ENCODE measurements at places on chromosomes 1 and 21. TPM values are rescaled to one million over a fixed set of nuclear protein-coding genes. Genes with fewer than 3 reads are reported as not detected.
A peak's percentile ranks its signal among the peaks of the same experiment; 100 is the strongest.

Gene MCOLN3
- total RNA-seq: 1.2 TPM

Gene PRAMEF27
- not detected for total RNA-seq

Gene CRNN
- not detected for total RNA-seq

Gene BSND
- not detected for total RNA-seq

Gene ZMYND12
- 1.4 TPM for total RNA-seq

Gene LCE3E
- not detected for total RNA-seq

Gene SAMD13
- total RNA-seq: 1.5 TPM

Gene MRPL55
- 57.0 TPM for total RNA-seq

Gene GJB4
- not detected for total RNA-seq

Gene IL20
- not detected for total RNA-seq

Gene CFAP141
- total RNA-seq: not detected

Gene OR6N1
- not detected for total RNA-seq

Gene EPHX1
- total RNA-seq: 76.0 TPM

Gene HAPLN2
- total RNA-seq: 1.4 TPM

Gene BRINP3
- total RNA-seq: not detected

DNA sequence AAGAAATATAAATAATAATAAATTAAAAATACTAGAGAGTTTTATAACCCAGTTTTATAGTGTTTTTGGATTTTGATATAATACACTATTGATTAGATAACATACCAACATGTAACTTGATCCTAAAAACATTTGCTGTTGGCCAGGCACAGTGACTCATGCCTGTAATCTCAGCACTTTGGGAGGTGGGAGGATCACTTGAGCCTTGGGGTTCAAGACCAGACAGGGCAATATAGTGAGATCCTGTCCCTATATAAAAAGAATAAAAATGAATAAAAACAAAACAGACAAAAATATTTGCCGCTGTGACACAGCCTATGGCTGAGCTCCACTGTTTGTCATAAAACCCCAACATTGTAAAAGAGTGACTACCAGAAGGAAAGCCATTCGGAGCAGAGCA is 26.1 kb downstream of the VPS13D start:
- DNase-seq: no peak

- no peak for DNase-seq
These were observed 82.9 kb downstream of the GALNT2 start for GRCh38 chr1:230149751-230150584.

DNA sequence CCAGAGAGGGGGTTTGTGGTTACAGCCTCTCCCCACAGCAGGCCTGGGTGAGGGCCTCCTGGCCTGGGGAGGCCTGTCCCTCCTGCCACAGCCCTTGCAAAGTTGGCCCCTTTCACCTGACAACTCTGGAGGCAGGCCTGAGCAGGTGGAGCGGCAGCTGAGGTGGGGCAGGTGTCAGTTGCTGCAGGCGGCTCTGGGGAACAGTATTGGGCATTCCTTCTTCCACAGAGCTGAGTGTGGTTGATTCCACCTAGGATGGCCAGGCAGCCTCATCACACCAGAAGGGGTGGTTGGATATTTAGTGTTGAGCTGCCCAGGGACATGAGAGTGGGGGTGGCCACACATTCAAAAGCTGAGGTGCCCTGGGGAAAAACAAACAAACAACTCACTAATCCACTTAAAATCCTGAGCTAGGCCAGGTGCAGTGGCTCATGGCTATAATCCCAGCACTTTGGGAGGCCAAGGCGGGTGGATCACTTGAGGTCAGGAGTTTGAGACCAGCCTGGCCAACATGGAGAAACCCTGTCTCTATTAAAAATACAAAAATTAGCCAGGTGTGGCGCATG is 31.1 kb downstream of the PIGP start:
- DNase-seq: no peak

DNA sequence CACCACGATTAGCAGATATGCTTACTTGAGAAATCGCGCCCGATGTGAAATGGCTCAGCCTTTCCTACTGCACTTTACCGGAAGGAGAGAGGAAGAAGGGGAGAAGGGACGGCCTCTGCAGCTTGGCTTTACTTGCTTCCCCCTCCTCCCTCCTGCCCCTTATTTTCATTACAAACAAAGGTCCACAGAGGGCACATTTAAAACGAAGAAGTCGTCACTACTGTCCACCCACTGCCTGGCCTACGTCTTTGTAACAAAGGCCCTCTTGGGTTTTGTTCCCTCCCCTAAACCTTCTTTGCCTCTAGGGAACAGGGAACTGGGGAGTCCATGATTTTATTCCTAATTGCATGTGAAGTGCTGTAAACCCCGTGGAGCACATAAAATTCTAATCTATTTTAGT is 308.5 kb downstream of the LMX1A start:
- no peak for DNase-seq

GRCh38 chr1:77219166-77219887 is at the start of gene PIGK:
Gene PIGK, minus strand, starts transcription at chr1:77219430. Its CDS starts 28 bp downstream, at chr1:77219402.
- DNase-seq: peak; percentile 91

- no peak for DNase-seq
These were observed 36.4 kb downstream of the DDAH1 start for GRCh38 chr1:85428471-85429089.

GRCh38 chr1:151803915-151804314 is 1.3 kb downstream of the LINGO4 start:
- no peak for DNase-seq

- peak; percentile 64 for DNase-seq
These were observed 87.5 kb downstream of the COL24A1 start for GRCh38 chr1:86068841-86069756.

DNA sequence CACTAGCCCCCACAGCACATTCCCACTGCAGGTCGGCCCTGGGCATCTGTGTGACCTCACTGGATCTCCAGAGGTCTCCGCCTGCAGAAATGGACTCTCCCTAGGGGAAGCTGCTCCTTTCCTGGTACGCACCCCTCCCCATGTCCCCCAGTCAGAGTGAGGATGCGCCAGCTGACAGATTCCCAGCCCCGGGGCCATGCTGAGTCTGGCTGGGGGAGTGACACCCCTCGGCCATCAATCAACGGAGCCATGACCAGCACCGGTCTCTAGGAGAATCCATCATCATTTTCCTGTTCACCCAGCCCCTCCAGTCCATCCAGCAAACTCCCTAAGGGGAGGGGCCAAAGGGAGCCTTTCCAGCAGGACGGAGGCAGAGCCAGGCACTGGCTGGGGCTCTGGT is 68.7 kb upstream of the PAX7 start:
- DNase-seq: no peak

DNA sequence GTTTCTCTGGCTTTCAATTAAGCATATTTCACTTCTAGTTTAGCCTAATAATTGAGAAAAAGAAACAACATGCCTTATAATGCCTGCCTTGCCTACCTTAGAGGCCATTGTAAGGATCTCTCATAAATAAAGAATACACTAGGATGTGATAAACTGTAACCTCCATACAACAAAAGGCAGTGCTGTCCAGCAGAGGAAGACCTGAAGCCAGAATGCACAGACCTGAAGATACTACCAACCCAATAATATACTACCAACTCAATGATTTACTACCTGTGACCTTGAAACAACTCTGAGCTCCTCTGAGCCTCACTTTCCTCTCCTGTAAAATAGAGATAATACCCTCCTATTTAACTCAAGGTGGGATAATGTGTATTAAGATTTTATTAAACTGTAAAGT is 361.3 kb downstream of the TTLL7 start:
- DNase-seq: no peak

DNA sequence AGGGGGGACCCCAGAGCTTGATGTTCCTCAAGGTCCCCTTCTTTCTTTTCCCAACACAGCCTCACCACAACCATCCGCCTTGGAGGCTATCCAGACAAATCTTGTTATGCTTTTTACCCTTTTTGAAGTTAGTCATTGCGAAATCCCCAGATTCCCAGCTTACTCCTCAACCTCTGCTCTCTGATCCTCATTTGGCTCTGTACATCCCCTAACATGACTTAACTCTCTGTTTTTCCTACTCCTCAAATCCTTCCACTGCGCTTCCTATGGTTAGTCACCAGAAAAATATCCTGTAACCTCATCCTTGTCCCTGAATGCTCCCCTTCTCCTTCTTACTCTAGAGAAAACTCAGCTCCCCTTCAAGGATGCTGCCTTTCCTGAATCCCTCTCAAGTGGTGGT is 189.1 kb upstream of the POU3F1 start:
- DNase-seq: no peak

DNA sequence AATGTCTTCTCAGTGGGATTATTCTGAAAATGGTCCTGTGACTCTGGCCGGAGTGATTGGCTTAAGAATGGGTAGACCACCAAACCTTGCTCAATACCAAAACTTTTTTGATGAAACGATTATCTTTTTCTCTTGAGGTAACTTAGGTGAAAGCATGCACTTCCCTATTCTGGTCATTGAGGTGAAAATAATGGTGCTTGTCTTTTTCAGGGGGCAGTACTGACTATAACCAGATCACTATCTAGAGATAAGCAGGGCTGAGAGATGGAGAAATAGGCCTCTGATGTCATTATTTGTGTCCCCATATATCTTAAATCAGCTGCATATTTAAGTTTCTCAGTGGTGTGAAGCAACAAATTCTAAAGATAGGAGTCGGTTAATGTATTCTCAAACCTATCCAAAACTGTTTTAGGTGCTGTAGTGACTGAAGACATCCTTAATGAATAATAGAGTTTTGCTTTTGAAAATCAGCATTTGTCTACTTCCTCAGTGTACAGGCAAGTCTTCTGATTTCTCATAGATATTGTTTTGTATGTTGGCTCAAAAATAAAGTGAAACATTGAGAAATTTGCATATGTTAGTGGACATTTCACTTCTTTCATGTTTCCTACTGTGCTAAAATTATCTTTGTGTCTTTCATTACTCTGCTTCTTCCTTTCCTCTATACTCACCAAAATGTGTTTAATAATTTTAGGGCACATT is 735.3 kb upstream of the ADGRL4 start:
- no peak for DNase-seq

DNA sequence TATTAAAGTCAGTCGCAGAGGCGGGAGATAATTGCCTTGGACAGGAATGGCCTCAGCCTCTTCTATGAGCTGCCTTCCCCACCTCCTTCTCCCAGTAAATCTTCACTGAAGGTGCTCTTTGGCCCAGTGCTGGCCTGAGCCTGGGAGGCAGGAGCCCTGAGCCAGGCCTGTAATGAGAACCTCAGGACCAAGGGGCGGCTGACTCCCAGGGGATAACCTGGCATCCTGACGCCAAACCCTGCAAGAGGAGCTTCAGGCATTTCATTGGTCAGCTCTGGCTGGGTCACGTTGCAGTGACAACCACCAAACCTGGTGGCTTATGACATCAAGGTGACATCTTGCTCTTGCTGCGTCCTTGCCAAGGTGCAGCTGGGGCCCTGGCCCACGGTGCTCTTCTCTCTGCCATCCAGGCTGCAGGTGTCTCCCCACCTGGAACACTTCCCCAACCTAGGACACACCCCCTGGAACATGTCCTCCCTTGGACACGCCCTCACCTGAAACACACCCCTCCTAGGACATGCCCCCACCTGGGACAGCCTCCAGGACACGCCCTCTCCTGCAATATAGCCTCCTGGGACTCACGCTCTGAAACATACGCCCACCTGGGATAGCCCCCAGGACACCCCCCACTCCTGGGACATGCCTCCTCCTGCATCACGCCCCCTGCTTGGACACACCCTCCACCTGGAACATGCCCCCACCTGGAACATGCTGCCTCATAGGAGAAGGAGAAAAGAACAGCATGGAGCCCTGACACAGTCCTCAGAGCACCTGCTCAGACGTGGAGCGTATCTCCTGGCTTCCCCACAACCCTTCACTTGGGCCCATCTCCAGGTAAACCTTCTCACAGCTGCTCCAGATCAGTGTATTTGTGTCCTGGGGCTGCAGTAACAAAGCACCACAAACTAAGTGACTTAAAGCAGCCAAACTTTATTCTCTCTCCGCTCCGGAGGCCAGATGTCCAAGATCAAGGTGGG is 333.6 kb downstream of the NPHP4 start:
- no peak for DNase-seq

DNA sequence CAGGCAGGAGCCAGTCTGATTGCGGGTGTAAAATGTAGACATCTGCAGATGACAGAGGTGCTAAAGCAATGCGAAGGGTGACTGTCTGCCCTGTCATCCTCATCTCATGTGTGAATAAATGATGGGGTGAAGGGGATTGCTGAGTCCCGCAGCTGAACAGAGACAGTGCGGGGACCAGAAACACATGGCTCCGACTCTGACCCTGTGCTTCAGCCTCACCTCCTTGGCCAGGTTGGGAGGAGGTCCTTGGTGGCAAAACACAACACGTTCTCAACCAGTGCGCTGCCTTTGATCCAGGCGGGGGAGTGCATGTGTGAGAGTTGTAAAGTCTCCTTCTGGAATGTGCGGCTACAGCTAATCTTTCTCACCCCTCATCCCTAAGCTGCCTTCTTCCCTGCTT is 32.0 kb upstream of the TTC22 start:
- DNase-seq: no peak

- DNase-seq: no peak
These were observed 3.2 kb downstream of the TBX15 start for GRCh38 chr1:118984722-118985639.

DNA sequence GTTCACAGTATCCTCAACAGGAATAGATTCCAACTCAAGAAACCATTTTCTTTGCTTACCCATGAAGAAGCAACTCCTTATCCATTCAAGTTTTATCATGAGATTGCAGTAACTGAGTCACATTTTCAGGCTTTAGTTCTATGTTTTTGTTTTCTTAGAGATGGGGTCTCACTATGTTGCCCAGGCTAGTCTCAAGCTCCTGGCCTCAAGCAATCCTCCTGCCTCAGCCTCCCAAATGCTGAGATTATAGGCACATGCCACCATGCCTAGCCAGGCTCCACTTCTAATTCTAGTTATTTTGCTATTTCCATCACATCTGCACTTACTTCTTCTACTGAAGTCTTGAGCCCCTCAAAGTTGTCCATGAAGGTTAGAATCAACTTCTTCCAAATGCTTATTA is 143.3 kb upstream of the HP1BP3 start:
- DNase-seq: no peak

- DNase-seq: no peak
These were observed 8.8 kb upstream of the TGFB2 start for GRCh38 chr1:218336328-218336727.

DNA sequence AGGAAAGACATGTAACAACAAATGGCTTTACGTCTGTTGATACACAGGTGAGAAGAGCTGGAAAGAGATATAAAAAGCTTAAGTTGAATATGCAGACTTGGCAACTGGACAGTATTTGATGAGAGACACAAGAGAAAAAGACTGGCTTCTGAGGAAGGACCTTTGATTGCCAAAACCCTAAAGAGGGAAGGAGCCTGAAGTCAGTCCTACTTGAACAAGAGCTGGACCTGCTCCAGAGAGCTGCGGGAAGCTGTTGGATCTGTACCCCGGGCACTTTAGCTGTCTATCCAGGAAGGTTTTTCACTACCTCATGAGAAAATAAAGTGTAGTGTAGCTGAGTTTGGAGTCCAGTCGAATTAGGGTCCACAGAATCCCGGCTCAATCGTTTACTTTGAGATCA is 25.3 kb upstream of the LRRC8B start:
- no peak for DNase-seq
